ENCODE measurements at places on chromosomes 13 and 19.

DNA sequence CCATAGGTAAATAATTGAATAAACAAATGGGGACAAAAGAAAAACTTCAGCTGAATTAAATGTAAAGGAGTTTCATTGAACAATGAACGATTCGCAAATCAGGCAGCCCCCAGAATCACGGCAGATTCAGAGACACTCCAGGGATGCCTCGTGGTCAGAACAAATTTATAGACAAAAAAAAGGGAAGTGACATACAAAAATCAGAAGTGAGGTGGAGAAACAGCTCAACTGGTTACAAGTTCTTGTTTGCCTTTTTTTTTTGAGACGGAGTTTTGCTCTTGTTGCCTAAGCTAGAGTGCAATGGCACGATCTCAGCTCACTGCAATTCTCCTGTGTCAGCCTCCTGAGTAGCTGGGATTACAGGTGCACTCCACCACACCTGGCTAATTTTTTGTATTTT, 5.7 kb downstream of the ZNF566 start:
- DNase-seq: no peak

- peak; percentile 36 for DNase-seq
Measured at GRCh38 chr19:14432791-14433553, at the start of gene PKN1. TSS of gene PKN1 (plus strand) at chr19:14433306. CDS start at chr19:14433522, 216 bp downstream.

DNA sequence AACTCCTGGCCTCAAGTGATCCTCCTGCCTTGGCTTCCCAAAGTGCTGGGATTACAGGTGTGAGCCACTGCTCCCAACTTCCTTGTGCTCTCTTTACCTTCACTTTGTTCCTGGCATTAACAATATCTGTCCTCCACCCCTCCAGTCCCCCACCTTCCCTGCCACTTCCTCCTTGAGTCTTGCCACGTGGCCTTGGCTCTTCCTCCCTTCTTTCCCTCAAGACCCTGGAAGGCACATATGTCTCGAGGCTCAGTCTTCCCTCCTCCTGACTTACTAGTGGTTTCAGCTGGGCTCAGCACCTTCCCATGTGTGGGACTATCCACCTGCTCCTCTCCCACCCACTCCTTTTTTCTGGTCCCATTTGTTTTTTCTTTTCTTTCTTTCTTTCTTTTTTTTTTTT, 70.6 kb downstream of the IER2 start:
- DNase-seq: no peak

DNA sequence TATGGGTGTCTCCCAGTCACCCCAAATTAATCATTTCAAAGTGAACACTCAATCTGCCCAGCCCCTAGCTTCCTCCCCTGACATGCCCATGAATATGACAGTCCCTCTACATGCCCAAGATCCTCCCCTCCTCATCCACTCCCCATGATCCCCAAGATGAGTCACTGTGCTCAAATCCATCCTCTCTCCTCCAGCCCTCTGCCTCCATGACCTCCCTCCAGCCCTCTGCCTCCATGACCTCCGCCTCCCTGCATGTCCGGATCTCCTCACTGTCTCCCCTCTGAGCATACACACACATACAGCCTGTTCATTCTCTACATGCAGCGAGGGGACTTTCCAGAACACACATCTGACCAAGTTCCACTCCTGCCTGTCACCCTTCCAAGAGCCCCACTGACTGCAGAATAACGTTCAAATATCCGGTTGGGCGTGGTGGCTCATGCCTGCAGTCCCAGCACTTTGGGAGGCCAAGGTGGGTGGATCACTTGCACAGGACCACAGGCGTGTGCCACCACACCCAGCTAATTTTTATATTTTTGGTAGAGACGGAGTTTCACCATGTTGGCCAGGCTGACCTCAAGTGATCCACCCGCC, 18.4 kb upstream of the FEM1A start:
- DNase-seq: peak; percentile 47

GRCh38 chr13:66076417-66076816, 1153.7 kb downstream of the PCDH9 start:
- no peak for DNase-seq

DNA sequence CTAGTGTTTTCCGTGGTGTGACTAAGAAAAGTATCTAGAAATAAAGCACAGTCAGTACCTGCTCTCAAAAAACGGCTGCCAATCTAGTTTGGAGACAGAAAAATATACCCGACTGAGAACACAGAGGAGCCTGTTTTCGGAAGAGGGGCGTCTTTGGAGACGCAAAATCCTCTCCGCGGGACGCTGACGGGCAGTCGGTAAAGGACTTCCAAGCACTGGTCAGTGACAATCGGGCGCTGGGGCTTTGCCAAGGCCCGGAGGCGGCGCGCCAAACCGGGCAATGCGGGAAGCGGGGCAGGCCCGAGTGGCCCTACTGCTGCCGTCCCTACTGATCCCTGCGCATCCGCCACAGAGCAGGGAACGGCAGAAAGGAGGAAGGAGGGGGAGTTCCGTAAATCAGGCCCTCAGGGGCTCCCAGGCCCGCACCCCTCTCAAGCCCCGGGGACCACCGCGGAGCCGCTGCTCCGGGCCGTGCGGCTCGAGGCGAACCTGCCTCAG, 588 bp upstream of the DPY19L3 start:
- peak; percentile 58 for DNase-seq

- no peak for DNase-seq
Measured at GRCh38 chr13:110652231-110652730, 36.9 kb downstream of the NAXD start.

DNA sequence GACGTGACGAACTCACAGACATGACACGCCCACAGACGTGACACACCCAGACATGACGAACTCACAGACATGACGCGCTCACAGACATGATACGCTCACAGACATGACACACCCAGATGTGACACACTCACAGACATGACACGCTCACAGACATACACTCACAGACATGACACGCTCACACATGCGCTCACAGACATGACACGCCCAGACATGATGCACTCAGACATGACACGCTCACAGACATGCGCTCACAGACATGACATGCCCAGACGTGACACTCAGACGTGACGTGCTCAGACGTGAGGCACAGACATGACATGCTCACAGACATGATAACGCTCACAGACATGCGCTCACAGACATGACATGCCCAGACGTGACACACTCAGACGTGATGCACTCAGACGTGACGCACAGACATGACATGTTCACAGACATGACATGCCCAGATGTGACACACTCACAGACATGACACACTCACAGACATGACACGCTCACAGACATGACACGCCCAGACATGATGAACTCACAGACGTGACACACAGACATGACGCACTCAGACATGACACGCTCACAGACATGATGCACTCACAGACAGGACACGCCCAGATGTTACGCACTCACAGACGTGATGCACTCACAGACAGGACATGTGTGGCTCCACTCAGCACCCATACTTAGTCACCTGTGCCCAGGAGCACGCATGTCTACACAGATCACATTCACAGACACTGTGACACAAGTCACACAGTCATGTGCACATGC, 8.1 kb downstream of the ERFL start:
- DNase-seq: no peak

DNA sequence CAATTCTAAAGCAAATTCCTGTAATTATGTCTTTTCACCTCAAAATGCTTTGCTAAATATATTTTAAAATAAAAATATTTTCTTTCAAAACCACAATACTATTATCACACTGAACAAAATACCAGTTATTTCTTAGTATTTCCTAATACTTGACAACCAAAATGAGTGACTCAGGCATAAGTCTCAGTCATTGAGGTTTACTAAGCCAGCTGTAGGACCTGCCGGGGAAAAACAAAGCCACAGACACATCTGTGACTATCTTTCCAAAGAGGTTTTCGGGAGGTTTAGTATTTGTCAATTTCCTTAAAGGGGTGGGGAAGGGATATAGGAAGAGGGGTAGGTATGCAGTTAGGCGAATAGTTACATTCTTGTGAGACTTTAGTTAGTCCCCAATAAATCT, 3.2 kb upstream of the ZNF235 start:
- DNase-seq: peak; percentile 30

DNA sequence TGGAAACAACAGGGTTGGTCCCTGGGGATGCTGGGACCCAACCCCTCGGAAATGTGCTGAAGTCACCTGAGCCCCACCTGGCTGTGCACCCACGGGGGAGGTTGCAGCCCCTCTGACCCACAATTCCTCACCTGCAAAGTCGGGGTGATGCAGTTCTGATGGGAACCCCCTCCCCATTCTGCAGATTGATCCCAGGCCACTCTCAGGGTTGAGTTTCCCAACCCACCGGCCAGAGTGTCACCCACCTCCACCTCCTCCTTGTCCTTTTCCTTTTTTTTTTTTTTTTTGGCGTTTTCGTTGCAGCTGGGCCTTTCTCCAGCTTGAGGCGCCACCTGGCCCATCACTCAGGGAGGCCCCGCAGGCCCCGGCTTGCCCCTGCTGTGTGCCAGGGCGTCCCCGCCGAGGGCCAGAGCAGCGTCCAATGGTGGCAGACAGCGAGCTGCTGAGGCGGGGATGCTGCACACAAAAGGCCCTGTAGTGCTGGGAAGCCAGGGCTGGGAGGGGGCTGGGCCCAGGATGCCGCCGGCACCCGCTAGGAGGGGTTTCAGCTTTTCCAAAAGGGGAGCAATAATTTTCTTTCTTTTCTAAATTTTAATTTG, 4.6 kb downstream of the PIK3R2 start:
- DNase-seq: no peak

DNA sequence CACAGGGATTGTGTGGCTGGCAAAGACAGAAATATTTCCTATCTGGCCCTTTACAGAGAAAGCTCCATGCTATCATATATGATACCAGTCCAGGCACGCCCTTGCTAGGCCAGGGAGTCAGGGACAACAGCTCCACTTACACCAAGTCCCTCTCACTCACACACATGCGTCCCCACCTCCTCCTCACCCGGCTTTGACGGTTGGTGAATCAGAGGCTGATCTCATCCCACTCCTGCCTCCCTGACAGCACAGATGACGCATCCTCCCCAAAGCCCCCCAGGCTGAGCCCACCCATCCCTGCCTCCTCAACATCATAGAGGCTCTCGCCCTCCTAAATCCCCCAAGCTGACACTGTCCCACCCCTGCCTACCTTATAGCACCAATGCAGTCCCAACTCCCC, 62.7 kb downstream of the F2RL3 start:
- peak; percentile 55 for DNase-seq

DNA sequence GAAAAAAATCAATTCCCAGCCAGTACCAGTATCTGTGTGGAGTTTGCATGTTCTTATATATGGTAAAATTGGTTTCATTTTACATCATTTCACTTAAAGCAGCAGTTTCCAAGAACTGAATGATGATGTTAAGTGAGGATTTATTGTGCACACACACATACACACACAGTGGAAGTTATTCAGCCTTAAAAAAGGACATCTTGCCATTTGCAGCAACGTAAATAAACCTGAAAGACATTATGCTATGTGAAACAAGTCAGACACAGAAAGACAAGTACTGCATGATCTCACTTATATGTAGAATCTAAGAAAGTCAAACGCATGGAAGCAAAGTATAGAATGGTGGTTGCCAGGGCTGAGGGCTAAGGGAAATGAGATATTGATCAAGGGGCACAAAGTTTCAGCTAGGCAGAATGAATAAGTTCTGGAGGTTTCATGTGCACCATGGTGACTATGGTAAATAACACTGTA, 5.3 kb downstream of the SIGLECL1 start:
- DNase-seq: no peak

DNA sequence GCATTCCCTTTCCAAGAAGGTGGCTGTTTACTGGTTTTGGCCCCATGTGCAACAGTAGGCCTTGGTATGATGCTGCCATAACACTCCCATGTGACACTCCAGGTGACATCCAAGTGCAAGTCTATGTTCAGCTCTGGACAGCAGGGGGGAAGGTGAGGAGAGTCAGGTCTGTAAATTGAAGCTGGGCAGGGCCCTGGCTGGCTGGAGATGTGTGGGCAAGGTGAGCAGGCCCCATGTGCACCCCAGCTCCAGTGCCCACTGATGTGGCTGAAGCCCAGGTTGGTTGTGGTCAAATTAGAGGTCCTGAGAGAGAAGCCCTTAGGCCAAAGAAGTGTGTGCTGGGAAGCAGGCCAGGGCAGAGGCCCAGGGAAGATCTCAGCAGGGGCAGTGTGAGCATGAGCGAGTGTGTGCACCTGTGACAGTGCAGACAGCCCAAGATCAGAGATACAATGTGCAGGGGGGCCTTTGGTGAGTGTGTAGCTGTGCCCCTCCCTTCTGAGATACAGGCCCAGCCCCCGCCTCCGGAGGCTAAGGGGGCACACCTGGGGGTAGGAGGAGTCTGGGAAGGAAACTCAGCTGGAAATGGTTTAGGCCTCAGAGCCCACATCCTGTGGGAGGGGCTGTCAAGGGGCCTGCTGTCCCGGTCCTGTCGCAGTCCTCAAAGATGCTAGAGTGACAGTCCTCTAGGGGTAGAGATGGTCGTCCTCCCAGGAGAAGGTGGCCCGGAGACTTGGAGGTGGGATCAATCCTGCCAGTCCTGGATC, 18.6 kb downstream of the DEDD2 start:
- no peak for DNase-seq

Data from RPMI7951 (cell line).